Gastroesophageal sphincter (tissue), 4 donors: ENCODE measurements at places on chromosomes 16 and 17. TPM values are rescaled to one million over a fixed set of nuclear protein-coding genes. Genes with fewer than 3 reads are reported as not detected.

GRCh38 chr17:81579298-81579697, 27.1 kb upstream of the FAAP100 start:
- H3K36me3 ChIP-seq, result no peaks in the 10 kb centered on the region
- H3K27me3 ChIP-seq, result no peaks in the 10 kb centered on the region
- peaks cover 5% of the 10 kb centered on the region for H3K4me1 ChIP-seq
- ATAC-seq, result no peak
- no peak overlapping the region for H3K27ac ChIP-seq

- H3K4me1 ChIP-seq, result peaks cover 6% of the 10 kb centered on the region
- no peak overlapping the region for H3K27ac ChIP-seq
- no peak for ATAC-seq
- no peaks in the 10 kb centered on the region for H3K27me3 ChIP-seq
- no peak overlapping the region for H3K4me3 ChIP-seq
These were observed 3.5 kb downstream of the RAB40C start for GRCh38 chr16:593406-593805.

GRCh38 chr16:26952411-26952810, 114.3 kb upstream of the C16orf82 start:
- H3K27ac ChIP-seq, result no peak overlapping the region
- H3K4me1 ChIP-seq, result no peaks in the 10 kb centered on the region
- no peak for ATAC-seq
- peaks cover 37% of the 10 kb centered on the region for H3K27me3 ChIP-seq

- H3K27ac ChIP-seq, result no peak overlapping the region
- no peaks in the 10 kb centered on the region for H3K27me3 ChIP-seq
- H3K4me1 ChIP-seq, result no peaks in the 10 kb centered on the region
- ATAC-seq, result no peak
- H3K4me3 ChIP-seq, result no peak overlapping the region
These were observed 204.8 kb upstream of the CPHXL start for GRCh38 chr16:75931043-75931442.

DNA sequence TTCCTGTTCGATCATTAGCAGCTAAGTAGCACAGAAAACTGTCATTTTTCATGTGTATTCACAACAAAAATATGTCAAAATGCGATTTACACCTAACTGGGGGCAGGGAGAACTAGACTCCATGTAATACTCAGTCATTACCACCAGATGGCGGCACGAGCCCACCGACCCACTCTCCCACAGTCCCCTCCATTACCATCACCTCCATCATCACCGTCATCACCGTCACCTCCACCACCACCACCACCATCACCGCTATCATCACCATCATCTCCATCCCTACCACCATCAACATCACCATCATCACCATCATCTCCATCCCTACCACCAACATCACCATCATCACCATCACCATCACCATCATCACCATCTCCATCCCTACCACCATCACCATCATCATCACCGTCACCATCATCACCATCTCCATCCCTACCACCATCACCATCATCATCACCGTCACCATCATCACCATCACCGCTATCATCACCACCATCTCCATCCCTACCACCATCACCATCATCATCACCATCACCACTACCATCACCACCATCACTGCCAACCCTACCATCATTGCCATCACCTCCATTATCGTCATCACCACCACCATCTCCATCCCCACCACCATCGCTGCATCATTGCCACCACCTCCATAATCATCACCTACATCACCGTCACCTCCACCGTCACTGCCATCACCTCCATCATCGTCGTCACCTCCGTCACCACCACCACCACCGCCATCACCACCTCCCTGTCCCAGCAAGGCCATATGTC, 14.4 kb downstream of the NDUFAF8 start:
- peaks cover 63% of the 10 kb centered on the region for H3K4me1 ChIP-seq
- peak overlapping the region; percentile 87 for H3K27ac ChIP-seq
- no peak overlapping the region for H3K4me3 ChIP-seq
- ATAC-seq, result no peak

GRCh38 chr17:1050246-1050995, 53.5 kb downstream of the TIMM22 start:
- peak overlapping the region; percentile 74 for H3K27ac ChIP-seq
- no peaks in the 10 kb centered on the region for H3K27me3 ChIP-seq
- H3K4me3 ChIP-seq, result no peak overlapping the region
- no peaks in the 10 kb centered on the region for H3K36me3 ChIP-seq
- no peak for ATAC-seq

DNA sequence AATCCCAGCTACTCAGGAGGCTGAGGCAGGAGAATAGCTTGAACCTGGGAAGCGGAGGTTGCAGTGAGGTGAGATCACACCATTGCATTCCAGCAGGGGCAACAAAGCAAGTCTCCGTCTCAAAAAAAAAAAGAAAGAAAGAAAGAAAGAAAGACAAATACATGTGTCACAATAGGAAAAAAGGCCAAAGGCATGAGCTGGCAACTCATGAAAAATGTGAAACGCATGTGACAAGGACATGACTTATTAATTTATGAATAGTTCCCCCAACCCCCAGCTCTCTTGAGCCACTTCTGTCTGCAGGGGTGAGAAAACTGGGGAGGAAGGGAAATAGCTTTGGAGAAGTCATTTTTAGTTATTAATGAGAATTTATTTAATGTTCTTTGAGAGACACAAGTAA, 120.6 kb downstream of the AIPL1 start:
- H3K36me3 ChIP-seq, result no peaks in the 10 kb centered on the region
- H3K27ac ChIP-seq, result no peak overlapping the region
- H3K4me3 ChIP-seq, result no peak overlapping the region
- H3K27me3 ChIP-seq, result peaks cover 46% of the 10 kb centered on the region

DNA sequence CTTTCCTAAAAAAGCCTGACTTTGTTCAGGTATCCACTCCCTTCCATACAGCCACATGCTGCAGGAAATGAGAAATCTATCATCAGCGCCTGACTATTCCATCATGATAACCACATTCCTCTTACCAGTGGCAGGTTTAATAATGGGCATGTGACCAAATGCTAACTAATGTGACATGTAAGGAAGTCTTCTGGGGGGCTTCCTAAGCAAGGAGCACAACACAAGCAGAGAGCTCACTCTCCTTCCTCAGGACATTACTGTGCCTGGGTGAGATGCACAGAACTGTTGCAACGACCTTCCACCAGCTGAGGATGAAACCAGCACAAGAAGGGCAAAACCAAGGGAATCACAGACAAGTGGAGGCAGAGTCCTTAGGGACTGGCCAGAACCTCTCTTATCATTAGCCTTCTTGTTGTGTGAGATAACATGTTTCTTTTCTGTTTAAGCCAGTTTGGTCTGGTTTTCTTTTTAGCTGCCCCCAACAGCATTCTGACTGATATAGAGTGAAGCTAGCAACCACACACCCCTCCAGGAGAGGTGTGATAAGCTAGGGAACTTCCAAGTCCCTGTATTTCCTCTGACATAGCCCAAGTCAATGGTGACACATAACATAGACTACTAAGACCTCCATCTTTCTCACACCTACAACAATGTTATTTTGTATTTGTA, 16.9 kb downstream of the MYO1D start:
- no peak overlapping the region for H3K4me3 ChIP-seq
- H3K36me3 ChIP-seq, result no peaks in the 10 kb centered on the region
- no peak overlapping the region for H3K27ac ChIP-seq
- H3K4me1 ChIP-seq, result no peaks in the 10 kb centered on the region

Gene PPP1R1B
- 9.3 TPM for total RNA-seq

Gene SLC5A11
- total RNA-seq, result 0.12 TPM

Gene CLDN7
- total RNA-seq, result 4.7 TPM

GRCh38 chr17:12597895-12598294, 67.8 kb upstream of the MYOCD start:
- no peaks in the 10 kb centered on the region for H3K36me3 ChIP-seq
- no peak overlapping the region for H3K27ac ChIP-seq
- no peaks in the 10 kb centered on the region for H3K4me1 ChIP-seq
- no peak for ATAC-seq
- H3K4me3 ChIP-seq, result no peak overlapping the region

- peaks cover 12% of the 10 kb centered on the region for H3K27me3 ChIP-seq
- H3K4me3 ChIP-seq, result no peak overlapping the region
- ATAC-seq, result peak; percentile 35
These were observed 21.5 kb downstream of the RPH3AL start for GRCh38 chr17:330993-331701.

- peaks cover 42% of the 10 kb centered on the region for H3K27me3 ChIP-seq
- no peak overlapping the region for H3K27ac ChIP-seq
- no peak for ATAC-seq
- no peaks in the 10 kb centered on the region for H3K4me1 ChIP-seq
These were observed 24.0 kb downstream of the IL21R start for GRCh38 chr16:27425961-27426360.
